D341Med (cell line): ENCODE measurements at places on chromosomes 2 and 18.

DNA sequence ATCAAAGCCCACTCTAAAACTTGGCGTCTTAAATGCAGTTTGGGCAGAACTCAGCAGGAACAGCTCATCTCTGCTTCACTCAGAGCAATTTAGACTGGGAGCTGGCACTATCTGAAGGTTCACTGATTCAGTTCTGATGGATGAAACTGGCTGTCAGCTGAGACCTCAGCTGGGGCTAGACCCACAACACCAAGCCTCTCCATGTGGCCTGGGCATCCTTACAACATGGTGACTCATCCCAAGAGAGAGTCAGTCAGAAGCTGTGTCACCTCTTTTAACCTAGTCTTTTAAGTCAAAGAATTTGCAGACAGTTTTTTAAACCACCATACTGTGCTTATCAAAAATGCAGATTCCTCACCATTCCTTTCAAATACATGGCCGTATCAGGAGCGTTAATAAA lies 62.6 kb upstream of the ZNF397 start:
- no peak for DNase-seq

DNA sequence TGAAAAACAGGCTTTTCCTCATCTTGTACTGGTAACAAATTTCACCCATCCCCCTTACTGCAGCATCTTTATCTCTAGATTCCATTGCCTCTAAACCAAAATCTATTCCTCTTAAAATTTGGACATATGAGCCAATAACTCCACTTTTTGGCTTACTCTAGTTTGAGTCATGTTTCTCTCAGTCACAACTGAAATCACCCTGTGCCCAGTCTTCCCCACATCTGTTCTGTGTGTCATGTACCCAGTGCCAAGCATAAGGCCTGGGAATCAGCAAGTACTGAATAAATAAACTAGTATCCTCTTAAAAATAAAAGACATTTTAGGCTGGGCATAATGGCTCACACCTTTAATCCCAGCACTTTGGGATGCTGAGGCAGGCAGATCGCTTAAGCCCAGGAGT lies 20.8 kb upstream of the CHN1 start:
- no peak for DNase-seq

GRCh38 chr18:29271501-29271900 lies 1094.6 kb upstream of the CDH2 start:
- DNase-seq: no peak

- DNase-seq: no peak
Measured at GRCh38 chr2:191128172-191128910, 22.5 kb downstream of the STAT4 start.

GRCh38 chr2:180882959-180883358 lies 97.4 kb upstream of the UBE2E3 start:
- DNase-seq: no peak

GRCh38 chr2:15112216-15112615 lies 448.9 kb downstream of the NBAS start:
- DNase-seq: no peak

- no peak for DNase-seq
Measured at GRCh38 chr2:239715202-239715601, 309.9 kb downstream of the NDUFA10 start.

DNA sequence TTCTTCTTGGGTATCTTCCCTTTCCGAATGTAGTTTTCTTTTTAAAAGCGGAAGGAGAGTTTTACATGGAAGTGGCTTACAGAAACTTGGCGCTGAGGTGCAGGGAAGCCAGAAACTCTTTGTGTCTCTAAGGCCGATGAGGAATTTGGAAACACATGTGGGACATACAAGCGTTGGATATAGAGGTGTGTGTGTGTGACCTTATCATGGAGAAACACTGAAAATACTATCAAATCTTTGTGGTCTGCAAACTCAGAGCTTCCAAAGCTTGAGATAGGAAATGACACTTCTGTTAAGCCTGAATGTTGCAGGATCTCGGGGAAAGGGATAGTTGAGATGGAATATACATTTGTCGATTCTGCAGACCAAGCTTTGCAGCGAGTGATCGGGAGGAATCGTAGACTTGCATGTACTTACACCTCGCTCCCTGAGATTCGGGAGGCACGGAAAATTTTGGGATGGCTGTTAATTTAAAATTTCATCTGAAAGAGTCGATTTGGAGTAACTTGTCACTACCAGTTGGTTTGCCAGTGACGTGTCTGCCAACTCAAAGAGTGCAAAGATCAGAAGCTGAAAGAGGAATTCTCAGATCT lies 1.0 kb downstream of the NAB1 start:
- no peak for DNase-seq

DNA sequence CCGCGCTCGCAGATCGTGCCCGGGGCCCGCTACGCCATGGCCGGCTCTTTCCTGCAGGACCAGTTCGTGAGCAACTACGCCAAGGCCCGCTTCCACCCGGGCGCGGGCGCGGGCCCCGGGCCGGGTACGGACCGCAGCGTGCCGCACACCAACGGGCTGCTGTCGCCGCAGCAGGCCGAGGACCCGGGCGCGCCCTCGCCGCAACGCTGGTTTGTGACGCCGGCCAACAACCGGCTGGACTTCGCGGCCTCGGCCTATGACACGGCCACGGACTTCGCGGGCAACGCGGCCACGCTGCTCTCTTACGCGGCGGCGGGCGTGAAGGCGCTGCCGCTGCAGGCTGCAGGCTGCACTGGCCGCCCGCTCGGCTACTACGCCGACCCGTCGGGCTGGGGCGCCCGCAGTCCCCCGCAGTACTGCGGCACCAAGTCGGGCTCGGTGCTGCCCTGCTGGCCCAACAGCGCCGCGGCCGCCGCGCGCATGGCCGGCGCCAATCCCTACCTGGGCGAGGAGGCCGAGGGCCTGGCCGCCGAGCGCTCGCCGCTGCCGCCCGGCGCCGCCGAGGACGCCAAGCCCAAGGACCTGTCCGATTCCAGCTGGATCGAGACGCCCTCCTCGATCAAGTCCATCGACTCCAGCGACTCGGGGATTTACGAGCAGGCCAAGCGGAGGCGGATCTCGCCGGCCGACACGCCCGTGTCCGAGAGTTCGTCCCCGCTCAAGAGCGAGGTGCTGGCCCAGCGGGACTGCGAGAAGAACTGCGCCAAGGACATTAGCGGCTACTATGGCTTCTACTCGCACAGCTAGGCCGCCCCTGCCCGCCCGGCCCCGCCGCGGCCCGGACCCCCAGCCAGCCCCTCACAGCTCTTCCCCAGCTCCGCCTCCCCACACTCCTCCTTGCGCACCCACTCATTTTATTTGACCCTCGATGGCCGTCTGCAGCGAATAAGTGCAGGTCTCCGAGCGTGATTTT lies 7.6 kb downstream of the TBR1 start:
- DNase-seq: peak; percentile 45

- DNase-seq: no peak
Measured at GRCh38 chr2:18467749-18468360, 92.6 kb downstream of the RDH14 start.

- DNase-seq: no peak
Measured at GRCh38 chr18:41992066-41992465, 37.0 kb downstream of the PIK3C3 start.

DNA sequence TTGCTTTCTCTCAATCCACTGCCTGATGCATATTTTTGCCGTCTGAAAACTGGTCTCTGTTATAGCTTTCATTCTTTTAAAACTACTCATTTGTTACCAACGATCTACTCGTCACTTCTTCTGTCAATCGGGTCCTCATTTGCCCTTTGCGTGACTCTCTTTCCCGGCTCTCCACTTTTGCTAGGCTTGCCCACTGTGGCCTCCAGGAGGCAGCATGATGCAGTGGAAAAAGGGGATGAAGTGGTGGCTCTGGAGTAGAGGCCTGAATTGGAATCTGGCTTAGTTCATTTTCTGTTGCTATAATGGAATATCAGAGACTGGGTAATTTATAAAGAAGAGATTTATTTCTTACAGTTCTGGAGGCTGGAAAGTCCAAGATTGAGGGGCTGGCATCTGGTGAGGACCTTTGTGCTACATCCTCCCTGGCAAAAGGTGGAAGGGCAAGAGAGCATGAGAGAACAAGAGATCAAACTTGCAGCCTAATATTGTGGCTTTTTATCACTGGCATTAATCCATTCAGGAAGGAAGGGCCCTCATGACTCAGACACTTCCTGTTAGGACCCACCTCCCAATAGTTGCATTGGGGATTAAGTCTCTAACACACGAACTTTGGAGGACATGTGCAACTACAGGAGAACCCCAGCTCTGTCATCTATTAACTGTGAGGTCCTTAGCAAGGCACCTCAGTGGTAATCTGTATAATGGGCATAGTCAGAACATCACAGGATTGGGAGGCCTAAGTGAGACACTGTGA lies 15.4 kb downstream of the GDF7 start:
- DNase-seq: no peak

- no peak for DNase-seq
Measured at GRCh38 chr2:7835693-7836680, 845.9 kb upstream of the ID2 start.

DNA sequence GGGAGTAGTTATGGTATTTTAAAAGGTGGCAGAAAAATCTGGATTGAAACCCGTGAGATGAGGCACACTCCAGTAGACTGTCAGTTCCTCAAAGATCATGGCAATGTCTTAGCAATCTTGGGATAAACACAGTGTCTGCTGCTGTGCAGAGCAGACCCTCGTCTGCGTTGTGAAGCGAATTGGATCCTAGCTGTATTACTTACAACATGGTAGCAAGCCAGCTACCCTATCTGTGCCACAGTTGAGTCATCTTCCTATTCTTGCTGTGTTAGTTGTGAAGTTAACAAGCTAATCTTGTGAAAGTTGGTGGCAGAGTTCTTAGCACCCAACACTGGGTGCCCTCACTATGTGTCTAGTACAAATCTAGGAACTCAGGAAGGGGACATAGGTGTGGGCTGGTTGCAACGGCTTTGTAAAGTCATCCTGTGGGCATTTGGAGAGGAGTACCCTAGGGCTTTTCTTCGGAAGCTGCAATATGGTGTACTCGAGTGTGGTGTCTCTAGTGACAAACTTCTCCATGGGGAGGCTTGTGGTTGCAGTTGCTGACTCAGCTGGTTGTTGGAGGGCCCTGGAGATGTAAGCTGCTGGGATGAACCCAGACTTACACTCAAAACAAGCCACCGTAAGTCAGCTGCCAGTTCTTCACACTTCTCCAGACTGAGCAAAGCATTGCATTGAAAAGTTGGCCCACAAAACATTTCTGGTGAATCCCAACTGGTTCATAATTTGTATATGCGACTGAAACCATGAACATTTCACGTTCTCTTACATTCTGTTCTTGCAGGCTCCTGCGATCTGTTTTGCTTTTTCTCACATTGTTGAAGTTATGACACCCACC lies 61.5 kb downstream of the ADCYAP1 start:
- no peak for DNase-seq

DNA sequence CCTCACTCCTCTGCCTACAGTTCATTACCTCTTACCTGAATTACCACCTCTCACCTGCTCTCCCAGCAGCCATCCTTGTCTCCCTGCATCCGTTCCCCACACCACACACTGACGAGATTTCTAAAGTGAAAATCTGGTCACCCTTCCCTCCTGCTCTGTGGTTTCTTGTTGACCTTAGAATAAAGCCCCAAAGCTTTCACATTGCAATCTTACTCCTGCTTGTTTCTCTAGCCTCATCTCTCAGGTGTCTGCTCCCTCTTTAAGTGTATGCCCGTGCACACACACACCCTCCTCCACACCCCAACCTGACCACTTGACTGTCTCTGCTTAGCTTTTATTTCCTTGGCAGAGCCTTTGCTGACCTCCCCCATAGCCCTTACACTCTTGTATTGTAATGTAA lies 122.0 kb upstream of the SKOR2 start:
- no peak for DNase-seq
